Omental fat pad (tissue), 4 donors: ENCODE measurements at places on chromosomes 5 and 9. TPM values are rescaled to one million over a fixed set of nuclear protein-coding genes. Genes with fewer than 3 reads are reported as not detected.

Gene PCDHB9
- total RNA-seq = 4.7 TPM

Gene EIF4E1B
- not detected for total RNA-seq

Gene MAN1B1
- total RNA-seq = 30.2 TPM

Gene MLANA
- not detected for total RNA-seq

Gene POLK
- total RNA-seq = 41.2 TPM

Gene KCNIP1
- total RNA-seq = not detected

Gene RGS7BP
- 0.84 TPM for total RNA-seq

Gene CEL
- total RNA-seq = 0.28 TPM

Gene PCDHB10
- 3.6 TPM for total RNA-seq

Gene CARTPT
- not detected for total RNA-seq

Gene SCGB3A2
- not detected for total RNA-seq

Gene TMEM252
- not detected for total RNA-seq

Gene ZNF346
- total RNA-seq = 13.9 TPM

Gene LCN1
- not detected for total RNA-seq

Gene RNF38
- 19.9 TPM for total RNA-seq

Gene ASTN2
- total RNA-seq = 8.4 TPM

Gene IL5
- not detected for total RNA-seq

Gene FOXD4L4
- 0.19 TPM for total RNA-seq

Gene BTNL3
- 0.24 TPM for total RNA-seq

Gene EQTN
- not detected for total RNA-seq

Gene EFCAB9
- not detected for total RNA-seq

Gene TAF11L10
- total RNA-seq = not detected

Gene GABRB2
- 8.0 TPM for total RNA-seq

Gene HTR4
- total RNA-seq = not detected

Gene GLRA1
- not detected for total RNA-seq

Gene FAM114A2
- 13.2 TPM for total RNA-seq

Gene CCNJL
- total RNA-seq = 5.4 TPM

Gene NEUROG1
- not detected for total RNA-seq

Gene ARID3C
- total RNA-seq = not detected

Gene DMGDH
- total RNA-seq = 4.6 TPM

Gene PCDHB2
- total RNA-seq = 3.3 TPM

Gene ST8SIA4
- 11.0 TPM for total RNA-seq

Gene RELL2
- 1.0 TPM for total RNA-seq

Gene IFNA21
- not detected for total RNA-seq

Gene SPAG8
- total RNA-seq = 2.8 TPM

Gene TMEM232
- 3.6 TPM for total RNA-seq

Gene SMIM15
- 28.7 TPM for total RNA-seq
